ENCODE measurements at places on chromosomes 1 and 21. TPM values are rescaled to one million over a fixed set of nuclear protein-coding genes. Genes with fewer than 3 reads are reported as not detected.

The GLIS1 gene
- 0.28 TPM for total RNA-seq

The KPRP gene
- total RNA-seq, result not detected

The TENT5C gene
- 5.3 TPM for total RNA-seq

The WASF2 gene
- 7.9 TPM for total RNA-seq

The PEAR1 gene
- 2.0 TPM for total RNA-seq

The SMPDL3B gene
- total RNA-seq, result not detected

The KLHDC9 gene
- total RNA-seq, result 0.18 TPM

DNA sequence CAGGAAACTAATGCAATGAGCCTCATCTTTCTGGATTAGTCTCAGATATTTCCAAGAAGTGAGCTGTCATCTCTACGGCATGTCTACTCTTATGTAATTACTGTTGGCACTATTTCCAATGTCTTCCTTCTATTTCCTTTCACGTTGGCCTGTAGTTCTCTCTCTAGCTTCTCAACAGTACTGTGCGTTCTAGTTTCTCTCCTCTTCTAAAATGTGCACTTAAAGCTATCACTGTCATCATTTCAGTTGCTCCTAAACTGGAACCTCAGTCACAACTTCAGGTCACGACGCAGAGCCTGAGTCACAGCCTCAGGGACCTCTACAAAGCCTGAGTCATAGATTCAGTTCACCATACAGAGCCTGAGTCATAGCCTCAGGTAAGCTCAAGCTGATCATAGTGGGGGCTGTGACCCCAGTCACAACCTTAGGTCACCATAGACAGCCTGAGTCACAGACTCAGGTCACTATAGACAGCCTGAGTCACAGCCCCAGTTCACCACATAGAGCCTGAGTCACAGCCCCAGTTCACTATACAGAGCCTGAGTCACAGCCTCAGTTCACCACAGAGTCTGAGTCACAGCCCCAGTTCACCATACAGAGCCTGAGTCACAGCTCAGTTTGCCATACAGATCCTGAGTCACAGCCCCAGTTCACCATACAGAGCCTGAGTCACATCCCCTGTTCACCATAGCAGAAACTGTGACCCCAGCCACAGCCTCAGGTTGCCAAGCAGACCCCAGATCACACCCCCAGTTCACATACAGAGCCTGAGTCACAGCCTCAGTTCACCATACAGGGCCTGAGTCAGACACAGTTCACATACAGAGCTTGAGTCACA lies 13.0 kb downstream of the WNT9A start:
- peak; percentile 45 for DNase-seq

- no peak for DNase-seq
Measured at GRCh38 chr1:16975211-16975610, 5.2 kb downstream of the MFAP2 start.

DNA sequence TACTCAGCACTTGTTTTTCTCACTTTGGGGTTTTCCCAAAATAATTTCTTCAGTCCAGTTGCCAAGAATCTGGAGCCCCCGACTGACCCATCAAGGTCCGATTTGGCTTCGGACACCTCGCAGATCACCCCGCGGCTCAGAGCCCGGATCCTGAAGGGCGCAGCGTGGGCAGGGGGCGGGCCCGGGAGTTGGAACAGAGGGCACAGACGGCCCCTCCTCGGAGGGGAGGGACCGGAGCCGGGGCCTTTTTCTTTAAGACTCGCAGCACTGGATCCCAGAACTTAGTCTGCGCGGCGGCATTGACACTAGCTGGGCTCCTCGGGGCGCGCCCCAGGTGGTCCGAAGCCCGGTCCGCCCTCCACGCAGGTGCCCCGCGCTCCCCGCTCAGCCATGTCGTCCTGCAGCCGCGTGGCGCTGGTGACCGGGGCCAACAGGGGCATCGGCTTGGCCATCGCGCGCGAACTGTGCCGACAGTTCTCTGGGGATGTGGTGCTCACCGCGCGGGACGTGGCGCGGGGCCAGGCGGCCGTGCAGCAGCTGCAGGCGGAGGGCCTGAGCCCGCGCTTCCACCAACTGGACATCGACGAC lies at the start of gene CBR3:
CBR3 (plus strand) TSS at position 277 of the 588 bp plus-strand sequence; CDS start at position 391, 114 bp downstream.
- DNase-seq, result peak; percentile 41

GRCh38 chr1:168845140-168845539 lies 116.1 kb upstream of the DPT start:
- DNase-seq, result no peak

DNA sequence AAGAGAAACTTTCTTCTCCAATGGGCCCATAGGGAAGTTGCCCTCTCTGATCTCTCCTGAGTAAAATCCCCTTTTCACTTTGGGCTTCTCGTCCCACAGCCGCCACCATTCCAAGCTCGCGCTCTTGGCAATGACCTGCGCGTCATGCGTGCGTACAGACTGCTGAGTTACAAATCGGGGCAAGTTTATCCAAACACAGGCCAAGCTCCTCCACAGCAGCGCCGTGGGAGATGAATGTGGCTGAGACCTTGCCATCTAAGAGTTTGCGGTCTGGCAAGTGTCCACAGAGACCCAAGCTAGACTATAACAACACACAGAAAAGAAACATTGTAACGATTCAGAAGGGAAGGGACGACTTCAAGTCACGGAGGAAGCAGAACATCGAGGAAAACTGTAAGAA lies 116.3 kb upstream of the SOD1 start:
- DNase-seq, result peak; percentile 86

GRCh38 chr21:14901482-14901958 lies 163.3 kb downstream of the NRIP1 start:
- DNase-seq, result peak; percentile 64

DNA sequence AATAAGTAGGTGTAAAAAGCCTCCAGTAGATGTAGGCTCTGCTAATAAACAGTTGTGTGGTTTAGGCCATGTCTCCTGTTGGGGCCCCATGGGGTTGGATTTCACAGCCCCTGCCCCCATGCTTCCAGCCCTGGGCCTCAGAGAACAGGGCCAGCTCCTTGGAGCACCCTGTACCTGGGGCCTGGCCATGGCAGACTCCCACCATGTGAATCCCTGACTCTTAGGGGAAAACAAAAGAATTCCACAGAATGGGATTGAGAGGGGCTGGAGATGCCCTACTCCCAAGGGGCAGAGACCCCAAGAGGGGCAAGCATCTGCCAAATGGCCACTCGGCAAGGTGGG lies 11.5 kb downstream of the LRP8 start:
- DNase-seq, result no peak

DNA sequence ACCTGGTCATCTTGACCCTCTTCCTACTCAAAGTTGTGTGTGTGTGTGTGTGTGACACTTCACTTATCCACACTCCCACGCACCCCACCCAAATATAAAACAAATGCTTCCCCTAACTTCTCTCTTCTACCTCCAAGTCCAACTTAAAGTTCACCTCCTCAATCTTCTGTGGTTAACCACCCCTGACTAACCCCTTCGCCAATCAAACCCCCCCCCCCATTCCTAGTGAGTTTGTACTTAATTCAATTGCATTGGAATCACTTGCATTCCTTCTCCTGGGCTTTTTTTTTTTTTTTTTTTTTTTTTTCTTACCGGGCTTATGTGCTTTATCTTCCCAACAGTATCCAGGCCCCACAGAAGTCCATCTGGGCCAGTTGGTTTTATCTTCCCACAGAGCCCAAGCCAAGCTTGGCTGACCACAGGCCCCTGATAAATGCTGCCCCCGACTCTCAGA lies 78.4 kb downstream of the CD58 start:
- DNase-seq, result peak; percentile 33

DNA sequence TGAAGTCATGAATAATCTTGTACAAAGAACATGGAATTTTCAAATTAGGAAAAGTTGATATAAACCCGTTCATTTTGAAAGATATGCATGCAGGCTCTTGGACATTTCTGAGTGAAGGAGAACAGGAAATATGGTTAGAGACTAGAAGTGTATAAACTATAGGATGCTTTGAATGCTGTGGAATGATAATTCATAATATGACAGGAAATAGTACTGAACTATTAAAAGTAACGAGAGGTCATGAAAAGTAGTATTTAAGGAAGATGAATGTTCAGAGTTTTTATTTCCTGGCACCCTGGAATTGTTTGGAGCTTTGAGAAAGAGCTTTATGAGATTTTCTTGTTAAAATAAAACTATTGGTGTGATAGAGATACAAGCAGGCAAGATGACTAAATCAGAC lies 18.7 kb upstream of the CRB1 start:
- DNase-seq, result no peak

DNA sequence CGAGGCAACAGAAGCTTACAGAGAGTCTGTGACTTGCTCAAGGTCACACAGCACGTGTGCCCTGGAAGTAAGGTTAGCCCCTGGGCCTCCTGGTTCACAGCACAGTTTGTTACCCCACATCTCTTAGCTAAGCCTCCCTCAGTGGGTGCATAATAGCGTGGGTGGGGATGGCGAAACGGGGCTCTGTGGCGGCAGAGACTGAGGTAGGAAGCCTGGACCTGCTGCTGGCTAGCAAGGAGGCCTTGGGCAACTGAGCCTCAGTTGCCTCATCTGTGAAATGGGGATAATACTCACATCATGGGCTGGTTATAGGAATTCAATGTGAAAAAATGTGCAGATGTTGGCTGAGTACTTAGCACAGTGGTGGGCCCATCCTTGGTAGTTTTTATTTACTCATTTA lies 596 bp downstream of the PADI4 start:
- no peak for DNase-seq

DNA sequence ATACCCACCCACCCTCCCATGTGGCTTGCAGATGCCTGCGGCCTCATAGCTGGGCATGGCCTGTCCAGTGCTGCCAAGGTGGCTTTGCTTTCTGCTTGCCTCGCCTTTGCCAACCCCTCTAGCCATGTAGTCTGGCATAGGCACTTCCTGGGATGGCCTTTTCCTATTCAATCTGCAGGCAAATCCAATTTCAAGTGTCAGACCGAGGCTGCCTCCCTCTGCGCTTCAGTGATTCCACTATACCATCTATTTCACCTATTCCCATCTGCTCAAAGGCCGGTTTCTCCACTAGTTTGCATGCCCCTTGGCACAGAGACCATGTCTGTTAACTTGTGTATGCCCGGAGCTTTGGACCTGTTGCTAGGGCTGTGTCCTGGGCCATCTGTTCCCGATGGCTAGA lies 3.8 kb upstream of the ZBTB21 start:
- no peak for DNase-seq

- DNase-seq, result no peak
Measured at GRCh38 chr1:3359756-3360440, 94.6 kb upstream of the ARHGEF16 start.

DNA sequence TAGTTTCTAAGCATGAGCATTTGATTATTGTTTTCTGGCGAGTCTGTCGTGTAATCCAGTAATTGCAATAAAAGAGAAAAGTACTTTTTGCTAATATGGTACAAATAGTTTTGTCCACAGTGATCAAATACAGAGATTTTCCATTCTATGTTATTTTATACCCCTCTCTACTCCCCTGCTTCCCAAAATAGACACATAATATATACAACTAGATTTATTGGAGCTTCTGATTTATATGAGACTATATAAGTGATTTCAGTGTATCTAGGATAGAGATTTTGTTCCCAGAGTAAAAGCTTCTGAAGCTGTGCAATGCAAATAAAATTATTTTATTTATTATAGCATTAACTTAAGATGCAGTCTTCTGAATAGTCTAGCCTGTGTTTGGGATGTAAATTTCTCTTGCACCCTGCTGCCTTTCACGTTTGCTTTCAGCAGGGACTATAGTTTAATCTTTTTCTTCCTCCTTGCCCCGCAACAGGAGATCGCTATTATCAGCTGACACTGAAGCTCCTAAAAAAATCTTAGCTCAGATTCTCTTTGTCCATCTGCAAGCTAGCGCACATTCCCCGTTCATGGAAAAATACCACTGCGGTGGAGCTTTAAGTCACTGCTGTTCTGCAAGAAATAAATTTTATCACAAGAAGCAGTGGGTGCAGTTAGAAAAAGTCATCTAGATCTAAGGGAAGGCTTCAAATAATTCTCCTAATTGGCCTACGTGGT lies 273.3 kb downstream of the DISC1 start:
- no peak for DNase-seq

DNA sequence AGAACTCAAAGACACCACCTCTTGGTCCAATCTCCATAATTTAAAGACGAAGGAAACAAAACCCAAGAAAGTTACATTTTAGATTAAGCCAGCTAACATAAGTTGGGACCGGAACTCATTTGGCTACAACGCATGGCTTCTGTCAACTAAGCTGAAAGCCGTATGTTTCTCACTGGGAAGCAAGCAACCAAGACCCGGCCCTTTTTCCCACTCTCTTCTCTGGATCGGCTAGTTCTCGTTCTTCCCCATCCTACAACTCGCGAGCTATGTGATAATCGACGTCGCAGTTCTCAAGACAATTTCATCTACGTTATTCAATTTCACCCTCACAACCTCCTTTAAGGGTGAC lies 601 bp downstream of the CCT8 start:
- peak; percentile 38 for DNase-seq

Data from IMR-90 (cell line).